LHCN-M2 (cell line): ENCODE measurements at places on chromosomes 16 and 17.
A peak's percentile ranks its signal among the peaks of the same experiment; 100 is the strongest.

GRCh38 chr17:18229254-18229653, 3.8 kb downstream of the LLGL1 start:
- DNase-seq: no peak

DNA sequence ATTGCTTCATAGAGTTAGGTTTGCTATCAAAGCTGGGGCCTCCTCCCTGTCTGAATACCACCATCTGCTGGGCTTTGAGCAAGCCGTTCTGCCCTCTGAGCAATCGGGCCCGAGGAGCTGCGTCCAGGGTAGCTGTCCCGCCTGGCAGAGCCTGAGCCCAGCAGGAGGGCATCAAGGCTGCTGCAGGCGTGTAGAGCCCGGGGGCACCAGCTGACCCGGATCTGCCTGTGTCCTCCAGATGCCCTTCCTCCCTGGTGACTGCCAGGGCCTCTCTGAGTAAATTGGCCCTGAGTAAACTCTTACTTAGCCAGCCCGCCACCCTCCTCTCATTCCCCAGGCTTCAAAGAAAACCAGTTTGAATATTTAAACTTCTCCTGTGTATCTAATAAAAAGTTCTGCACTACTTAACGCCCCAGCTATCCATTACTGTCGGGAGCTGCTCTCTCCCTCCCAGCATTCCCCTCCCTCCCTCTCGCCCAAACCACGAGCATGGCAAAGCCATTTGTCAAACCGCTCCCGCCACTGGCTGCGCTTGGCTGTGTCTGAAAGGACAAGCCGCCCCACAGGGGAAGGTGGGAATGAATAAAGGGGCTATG, 16.4 kb downstream of the CDK5RAP3 start:
- DNase-seq: no peak

- peak; percentile 46 for DNase-seq
These were observed 14.1 kb downstream of the CYGB start for GRCh38 chr17:76523084-76524037.

GRCh38 chr16:86580063-86580790, 1.9 kb downstream of the FOXL1 start:
- DNase-seq: no peak

DNA sequence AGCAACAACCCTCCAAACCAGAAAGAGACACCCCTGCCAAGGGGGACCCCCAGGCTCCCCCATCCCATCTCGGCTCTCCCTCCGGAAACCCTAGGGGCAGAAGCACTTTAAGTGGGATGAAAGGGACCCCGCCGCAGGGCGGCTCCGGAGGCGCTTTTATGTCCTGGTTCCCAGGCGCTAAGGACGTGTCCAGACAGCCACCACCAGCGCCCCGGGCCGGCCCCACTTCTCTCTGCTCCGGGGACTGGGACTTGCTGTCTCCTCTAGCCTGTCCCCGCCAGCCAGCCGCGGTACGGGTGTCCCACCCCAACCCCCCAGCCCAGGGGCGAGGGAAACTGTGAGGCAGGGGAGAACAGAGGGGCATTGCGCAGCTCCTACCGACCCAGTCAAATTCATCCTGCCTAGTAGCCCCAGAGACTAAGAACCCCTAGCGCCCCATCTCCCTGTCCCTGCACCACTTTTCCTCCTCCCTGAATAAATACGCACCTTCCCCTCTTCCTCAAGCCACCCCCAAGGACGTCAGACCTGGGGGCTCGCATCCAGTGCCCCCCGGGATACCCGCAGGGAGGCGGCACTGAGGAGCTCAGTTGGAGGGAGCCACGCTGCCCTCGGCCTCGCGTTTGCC, 4.1 kb downstream of the SP6 start:
- no peak for DNase-seq
